ENCODE measurements at places on chromosomes 4 and X.

GRCh38 chrX:154419688-154420401 lies 8.5 kb downstream of the TAFAZZIN start:
- no peak for DNase-seq

GRCh38 chrX:12690646-12691045 lies 100.6 kb upstream of the PRPS2 start:
- no peak for DNase-seq

GRCh38 chrX:106613277-106613676 lies 1.5 kb downstream of the RADX start:
- DNase-seq: no peak

- no peak for DNase-seq
These were observed 74.1 kb upstream of the FAM9B start for GRCh38 chrX:9108054-9108453.

GRCh38 chr4:156298230-156298629 lies 344.6 kb upstream of the CTSO start:
- peak; percentile 95 for DNase-seq

DNA sequence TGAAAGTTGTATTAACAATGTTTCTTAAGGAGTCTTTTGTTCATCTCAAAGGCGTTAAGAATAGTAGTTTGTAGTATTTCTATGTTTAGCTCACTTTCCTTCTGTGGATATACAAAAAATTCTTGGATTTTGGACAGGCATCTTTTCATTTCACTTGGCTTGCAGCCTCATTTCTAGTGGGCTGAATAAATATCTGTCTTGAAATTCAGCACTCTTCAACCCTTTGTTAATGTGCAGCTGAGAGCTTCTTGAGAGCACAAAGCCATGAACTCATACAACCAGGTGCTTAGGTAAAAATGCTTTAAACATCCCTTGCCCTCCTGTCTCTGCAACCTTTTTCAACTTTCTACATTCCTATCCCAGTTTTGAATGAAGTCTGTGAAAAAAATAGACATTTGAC lies 1003.2 kb downstream of the C4orf33 start:
- DNase-seq: no peak

- no peak for DNase-seq
These were observed 726.0 kb downstream of the GRID2 start for GRCh38 chr4:93029769-93030168.

DNA sequence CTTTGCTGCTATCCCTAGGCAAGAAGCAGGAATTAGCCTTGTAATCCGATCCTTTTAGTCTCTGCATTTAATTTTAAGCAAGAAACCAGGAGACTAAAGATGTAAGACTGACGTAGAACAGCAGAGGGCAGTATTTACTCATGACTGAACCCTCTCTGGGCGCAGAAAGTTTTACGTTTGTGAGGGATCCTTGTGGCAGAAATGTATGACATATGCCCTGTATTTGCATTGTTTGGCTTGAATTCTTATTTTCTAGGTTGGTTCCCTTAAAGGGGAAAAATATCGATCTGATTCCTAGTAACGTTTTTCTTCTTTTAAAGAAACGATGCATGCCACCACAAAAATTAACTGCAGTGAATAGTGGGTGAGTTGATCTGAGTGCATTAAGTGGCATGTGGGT lies 1.3 kb upstream of the FAT4 start:
- DNase-seq: peak; percentile 92

DNA sequence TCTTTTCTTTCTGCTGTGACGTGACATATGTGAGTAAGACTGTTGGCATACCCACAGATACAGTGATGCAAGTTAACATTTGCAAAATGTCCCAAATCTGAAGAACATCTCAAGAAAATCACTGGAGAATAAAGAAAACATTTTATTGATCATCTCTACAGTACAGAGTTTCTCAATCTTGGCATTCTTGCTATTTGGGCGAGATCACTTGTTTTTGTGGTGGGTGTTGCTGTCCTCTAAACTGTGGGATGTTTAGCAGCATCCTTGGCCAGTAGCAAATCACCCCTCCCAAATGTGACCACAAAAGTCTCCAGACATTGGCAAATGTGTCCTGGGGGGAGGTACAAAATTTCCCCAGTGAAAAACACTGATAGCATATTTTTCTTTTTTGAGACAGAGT lies 28.8 kb downstream of the AMELX start:
- no peak for DNase-seq

Data from fibroblast of skin of scalp (primary cell).